ENCODE measurements at places on chromosomes 13 and 19. TPM values are rescaled to one million over a fixed set of nuclear protein-coding genes. Genes with fewer than 3 reads are reported as not detected.

GRCh38 chr13:49951754-49952535 is 15.8 kb upstream of the SPRYD7 start:
- DNase-seq = no peak

DNA sequence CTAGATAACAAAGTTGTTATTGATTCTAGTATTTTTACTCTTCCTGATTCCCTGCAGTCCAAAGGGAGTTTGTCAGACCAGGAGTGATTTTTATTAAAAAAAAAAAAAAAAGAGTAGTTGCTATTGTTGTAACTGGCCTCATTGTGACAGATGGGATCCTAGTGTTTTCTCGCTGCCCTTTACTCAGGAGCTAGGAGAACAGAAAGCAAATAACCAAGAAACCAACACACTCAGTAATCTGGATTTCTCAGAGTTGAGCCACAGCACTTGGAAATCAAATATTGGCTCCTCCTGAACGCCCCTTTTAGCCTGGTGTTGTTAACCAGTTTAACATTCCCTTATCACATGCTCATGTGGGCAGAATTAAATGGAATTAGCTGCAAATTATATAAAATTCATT is 8.3 kb upstream of the PDX1 start:
- no peak for DNase-seq

GRCh38 chr13:42999491-42999890 is 7.5 kb upstream of the EPSTI1 start:
- no peak for DNase-seq

- peak; percentile 86 for DNase-seq
Observed at GRCh38 chr19:38389101-38389925, 816 bp downstream of the SPRED3 start.

- no peak for DNase-seq
Observed at GRCh38 chr13:105201351-105201750, 1334.1 kb downstream of the EFNB2 start.

DNA sequence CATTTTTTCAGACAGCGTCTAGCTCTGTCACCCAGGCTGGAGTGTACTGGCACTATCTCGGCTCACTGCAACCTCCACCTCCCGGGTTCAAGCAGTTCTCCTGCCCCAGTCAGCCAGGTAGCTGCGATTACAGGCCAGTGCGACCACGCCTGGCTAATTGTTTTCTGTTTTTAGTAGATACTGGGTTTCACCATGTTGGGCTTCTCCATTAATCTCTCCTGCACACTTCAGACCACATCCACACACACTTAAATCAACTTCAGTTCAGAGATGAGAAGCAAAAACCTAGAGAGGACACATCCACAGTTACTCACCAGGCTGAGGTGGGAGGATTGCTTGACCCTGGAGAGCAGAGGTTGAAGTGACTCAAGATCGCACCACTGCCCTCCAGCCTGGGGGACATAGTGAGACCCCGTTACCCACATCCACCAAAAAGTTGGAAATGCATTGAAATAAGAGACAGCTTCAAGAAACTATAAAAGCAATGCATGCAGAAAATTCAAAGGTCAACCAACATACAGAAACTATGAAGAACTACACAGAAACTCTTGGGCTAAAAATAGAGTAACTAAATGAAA is 42.3 kb downstream of the ZNF611 start:
- no peak for DNase-seq

GRCh38 chr19:13951799-13952153 is 533 bp upstream of the DCAF15 start:
- DNase-seq = no peak

DNA sequence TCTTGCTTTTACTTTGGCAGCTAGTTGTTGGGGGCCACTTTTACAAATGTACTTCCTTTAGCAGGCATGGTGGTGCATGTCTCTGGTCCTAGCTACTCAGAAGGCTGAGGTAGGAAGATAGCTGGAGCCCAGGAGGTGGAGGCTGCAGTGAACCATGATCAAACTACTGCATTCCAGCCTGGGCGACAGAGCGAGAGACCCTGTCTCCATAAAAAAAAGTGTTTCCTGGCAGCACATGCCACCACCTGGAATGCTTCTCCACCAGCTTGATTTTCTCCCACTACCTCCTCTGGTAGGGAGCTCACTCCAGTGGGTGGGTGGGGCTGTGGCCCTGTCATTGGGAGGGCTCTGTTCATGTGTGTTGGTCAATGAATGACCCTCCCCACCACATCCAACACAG is 12.5 kb downstream of the FZR1 start:
- DNase-seq = no peak

DNA sequence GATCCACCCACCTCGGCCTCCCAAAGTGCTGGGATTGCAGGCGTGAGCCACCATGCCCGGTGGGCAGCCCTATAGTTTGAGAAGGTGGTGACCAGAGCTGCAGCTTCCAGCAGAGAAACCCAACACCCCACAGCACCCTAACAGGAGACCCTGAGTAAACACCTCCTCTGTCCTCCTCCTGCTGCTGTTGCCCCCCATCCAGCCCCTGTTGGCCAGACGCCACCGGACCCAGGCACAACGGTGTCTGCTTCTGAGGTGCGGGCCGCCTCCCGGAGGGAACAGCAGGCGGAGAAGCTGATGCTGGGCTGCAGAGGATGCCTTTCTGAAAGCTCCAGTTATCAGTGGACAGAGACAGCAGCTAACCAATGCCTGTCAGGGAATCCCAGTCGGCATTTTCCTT is 175.5 kb downstream of the COL4A1 start:
- no peak for DNase-seq

DNA sequence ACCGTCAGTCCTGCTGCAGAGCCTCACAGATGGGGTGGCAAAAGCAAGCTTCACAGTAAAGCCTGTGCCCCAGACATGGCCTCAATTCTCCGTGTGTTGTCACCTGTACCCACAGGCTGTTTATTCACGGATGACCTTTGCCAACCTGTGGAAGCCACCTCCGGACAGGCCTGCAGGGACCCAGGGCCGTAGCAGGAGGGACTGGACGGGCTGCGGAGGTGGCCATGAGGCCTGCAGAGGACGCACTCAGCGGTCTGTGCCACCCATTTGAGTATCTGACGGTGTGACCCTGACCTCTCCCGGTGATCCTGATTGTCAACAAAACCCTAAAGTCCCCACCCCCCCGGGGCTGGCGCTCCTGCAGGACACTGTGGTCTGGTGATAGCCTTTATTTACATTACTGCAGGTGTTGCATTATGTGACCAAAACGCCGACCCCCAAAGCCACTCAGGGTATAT is 7.8 kb upstream of the KLF16 start:
- no peak for DNase-seq

DNA sequence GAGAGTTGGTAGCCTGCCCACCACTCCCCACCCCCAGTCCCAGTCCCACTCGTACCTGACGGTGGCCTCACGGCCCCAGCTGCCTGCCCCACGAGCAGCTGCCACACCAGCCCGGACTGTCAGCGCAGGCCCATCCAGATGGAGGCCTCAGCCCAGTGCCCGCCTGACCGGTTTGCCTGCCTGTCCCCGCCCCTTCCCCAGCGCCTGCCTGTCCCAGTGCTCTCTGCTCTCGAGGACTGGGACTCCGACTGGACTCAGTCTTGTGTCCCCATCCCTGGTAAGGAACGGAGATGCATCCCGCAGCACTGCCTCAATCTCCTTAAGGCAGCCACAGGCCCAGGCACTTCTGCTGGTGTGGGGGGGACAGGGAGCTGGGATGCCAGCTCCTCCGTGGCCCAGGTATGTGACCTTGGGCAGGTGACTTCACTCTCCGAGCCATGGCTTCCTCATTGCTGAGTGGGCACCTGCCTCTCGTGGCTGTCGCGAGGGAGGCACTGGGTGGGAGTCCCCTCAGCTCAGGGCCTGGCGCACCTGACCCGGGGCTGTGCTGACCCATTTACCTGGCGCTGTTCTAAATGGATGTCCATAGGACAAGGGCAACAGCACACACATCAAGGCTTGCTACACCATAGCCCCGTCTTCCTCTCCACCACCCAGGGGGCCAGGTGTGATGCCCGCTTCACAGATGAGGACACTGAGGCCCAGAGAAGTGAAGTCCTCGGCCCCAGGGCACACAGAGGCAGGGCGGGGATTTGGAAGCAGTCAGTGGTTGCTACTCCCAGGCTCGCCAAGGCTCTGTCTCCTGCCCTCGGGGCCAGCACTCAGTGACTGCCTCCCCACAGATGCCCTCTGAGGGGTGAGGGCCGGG is at the start of gene NKPD1:
Gene NKPD1, minus strand, starts transcription at position 113 of the 868 bp plus-strand sequence. CDS start 832 bp downstream, outside the sequence.
- DNase-seq = no peak

GRCh38 chr19:40668991-40669614 is 21.3 kb downstream of the NUMBL start:
- no peak for DNase-seq

DNA sequence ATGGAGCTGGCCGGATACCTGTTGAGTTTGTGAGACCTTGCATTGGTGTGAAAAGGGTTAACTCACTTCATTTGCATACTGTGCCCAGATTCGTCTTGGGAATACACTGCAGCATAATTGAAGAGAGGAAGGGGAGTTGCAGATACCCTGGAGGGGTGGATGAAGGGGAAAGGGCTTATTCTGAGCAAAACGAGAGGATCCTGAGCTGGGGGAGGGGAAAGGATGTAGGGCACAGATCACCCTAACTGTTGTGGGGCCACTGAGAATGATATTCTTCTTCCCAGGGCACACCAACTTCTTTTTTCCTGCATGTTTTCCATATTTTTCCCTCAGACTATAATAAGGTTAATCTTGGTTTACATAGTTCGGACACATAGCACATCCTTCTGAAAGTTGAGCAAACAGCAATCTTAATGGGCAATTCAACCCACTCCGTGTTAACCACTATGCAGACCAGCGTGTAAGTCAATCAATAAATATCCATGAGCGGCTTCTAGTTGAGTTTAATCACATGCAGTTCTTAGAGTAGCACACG is 11.7 kb upstream of the PTPRS start:
- peak; percentile 56 for DNase-seq

DNA sequence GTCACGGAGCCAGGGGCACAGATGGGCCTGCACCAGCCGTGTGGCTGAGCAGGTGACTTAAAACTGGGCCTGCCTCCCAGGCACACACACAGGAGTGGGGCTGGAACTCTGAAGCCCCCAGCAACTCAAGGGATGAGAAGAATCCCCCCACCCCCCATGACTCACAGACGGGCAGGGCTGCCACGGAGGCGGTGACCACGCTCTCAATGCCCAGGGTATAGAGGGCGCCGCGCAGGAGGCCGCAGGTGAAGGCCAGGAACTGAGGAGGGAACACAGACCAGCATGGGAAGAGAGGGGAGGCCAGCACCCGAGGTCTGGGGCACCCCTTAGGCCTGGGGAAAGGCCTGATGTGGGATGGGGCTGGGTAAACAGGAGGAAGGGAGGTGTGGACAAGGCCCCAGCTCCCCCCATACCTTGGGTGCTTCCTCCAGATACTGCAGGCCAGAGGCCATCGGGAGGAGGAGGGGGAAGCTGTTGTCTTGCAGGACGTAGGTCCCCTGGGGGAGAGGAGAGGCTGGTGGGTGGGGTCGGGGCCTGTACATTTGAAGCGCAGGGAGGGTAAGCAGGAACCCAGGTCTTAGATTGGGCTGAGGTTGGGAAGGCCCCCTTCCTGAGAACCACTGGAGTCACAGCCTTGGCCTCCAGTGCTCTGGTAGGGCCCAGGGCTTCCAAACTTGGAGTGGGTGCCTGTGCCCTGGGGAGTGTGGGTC is 3.1 kb upstream of the NKPD1 start:
- no peak for DNase-seq

GRCh38 chr19:45713141-45713540 is 17.6 kb downstream of the FBXO46 start:
- DNase-seq = no peak

DNA sequence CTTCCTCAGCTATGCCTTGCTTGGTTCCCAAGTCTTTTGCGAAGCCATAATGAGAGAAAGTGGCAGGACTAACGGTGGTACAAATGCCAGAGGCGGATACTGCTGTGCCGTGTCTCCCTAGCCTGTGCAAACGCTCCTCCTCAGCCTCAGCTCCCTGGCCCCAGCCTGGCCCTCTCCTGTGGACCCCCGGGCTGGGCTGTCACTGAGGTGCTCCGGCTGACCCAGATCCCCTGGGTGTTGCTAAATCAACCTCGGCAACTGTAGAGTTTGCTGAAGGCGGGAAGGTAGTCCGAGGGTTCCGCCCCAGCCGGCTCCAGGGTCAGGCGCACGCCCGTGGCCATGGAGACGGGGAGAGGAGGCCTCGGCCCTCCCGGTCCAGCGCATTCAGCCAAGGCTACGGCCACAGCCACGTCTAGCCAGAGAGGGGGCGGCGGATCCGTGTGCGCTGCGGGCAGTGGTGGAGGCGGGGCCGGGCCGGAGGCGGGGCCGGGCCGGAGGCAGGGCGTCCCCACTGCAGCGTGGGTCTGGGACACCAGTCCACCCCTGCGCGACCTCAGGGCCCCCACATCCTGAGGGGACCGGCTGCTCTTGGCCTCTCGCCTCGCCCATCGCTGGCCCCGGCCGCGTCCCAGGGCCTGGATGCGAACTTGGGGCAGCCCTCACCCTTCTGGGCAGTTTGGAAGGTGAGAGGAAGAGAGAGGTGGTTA is 16.4 kb upstream of the ZNF492 start:
- no peak for DNase-seq

- DNase-seq = peak; percentile 68
Observed at GRCh38 chr13:25882466-25883357, 169.1 kb downstream of the SHISA2 start.

DNA sequence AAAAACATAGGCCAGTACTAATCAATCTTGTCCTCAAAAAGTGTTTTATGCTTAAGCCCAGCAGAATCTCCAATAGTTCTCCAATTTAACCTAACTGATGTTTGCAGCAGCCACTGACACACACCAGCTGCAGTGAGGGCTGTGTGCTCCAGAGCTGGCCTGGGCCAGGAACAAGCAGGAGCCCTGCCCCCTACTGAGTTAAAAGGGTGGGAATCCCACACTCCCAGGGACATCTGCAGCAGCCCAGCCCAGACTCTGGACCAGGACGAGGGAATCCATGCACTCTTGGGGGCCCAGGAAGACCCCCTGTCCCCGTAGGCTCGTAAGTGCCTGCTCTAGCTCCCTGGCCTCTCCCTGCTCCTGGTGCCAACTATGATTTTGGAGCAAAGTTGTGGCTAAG is 91.5 kb upstream of the ATXN8OS start:
- no peak for DNase-seq

GRCh38 chr13:24894972-24895300 is 131.0 kb downstream of the RNF17 start:
- no peak for DNase-seq

DNA sequence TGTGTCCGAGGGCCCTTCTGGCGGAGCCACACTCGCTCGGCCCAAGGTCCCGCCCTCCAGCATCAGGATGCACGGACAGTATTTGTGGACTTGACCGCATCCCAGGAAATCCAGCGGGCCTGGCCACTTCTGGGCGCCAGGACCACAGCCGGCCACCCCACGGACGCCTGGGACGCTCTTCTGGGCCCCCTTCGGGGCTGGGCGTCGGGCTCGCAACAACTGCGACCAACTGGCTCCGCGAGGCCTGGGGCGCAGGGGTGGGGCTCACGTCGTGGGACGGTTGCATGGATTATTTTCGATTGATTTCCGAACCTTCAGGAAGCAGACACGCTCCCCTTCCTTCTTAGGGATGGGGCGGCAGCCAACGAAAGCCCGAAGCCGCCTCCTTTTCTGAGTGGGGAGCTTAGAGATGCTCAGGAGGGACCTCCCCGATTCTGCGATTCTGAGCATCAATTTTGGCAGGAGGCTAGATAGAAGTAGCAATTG is 521 bp upstream of the NUP58 start:
- no peak for DNase-seq

Gene TMEM86B
- 0.95 TPM for total RNA-seq

Gene MEIOSIN
- total RNA-seq = not detected

Gene CABP5
- total RNA-seq = not detected

Gene CEACAM3
- total RNA-seq = not detected

Gene FAM83E
- not detected for total RNA-seq

Gene KLK14
- total RNA-seq = not detected

Gene SYNE4
- not detected for total RNA-seq

Gene SOX1
- total RNA-seq = 0.18 TPM

Gene CLEC17A
- 0.42 TPM for total RNA-seq

Gene ZNF439
- total RNA-seq = 2.9 TPM

All from Daoy (cell line).